ENCODE measurements at places on chromosomes 3 and 15.

GRCh38 chr3:17313746-17314145 lies 428.7 kb downstream of the TBC1D5 start:
- no peak for DNase-seq

DNA sequence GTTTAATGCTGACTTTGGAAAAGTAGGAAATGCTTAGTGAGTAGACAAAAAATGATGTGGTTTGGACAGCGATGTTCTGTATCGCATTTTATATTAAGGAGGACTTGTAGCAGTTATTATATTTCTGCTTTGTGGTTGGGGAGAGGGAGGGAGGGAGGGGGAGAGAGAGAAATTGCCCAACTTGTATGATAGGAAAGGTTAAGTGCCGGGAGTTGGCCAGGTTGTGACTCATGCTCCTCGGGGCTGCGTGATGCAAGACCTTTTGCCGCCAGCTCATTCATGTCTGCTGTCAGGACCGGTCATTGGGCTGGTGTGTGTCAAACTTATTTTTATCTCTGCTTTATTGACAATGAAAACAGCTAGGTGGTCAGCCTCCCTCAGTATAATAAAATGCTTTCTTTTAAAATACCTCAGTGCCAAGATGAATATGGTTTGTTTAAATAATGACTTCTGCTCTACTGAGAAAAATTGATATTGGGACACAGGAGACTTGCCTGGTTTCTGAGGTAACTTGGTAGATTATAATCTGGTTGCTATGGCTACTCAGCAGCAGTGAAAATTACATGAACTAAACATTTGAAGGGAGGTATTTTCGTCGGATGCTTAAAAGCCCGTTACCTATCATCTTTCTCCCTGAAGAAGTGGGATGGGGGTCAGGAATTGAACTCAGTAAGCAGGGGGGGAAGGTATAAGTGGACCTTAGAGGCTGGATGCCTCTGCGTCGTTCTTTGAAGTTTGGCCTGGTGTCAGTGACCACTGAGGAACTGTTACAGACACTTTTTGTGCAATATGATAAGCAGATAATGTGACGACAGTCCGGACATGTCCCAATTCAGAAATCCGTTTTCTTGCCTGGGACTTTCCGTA lies 90.7 kb downstream of the FNDC3B start:
- peak; percentile 100 for DNase-seq

- DNase-seq, result no peak
Measured at GRCh38 chr3:161640181-161640580, 143.6 kb downstream of the OTOL1 start.

DNA sequence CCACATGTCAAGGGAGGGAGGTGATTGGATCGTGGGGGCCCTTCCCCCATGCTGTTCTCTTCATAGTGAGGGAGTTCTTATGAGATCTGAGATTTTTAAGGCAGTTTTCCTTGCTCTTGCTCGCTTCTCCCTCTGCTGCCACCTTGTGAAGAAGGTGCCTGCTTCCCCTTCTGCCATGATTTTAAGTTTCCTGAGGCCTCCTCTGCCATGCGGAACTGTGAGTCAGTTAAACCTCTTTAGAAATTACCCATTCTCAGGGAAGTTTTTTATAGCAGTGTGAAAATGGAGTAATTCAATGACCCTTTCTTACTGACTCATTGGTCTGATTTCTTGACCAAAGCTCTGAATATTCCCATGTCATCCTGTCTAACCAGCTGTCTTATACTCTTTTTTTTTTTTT lies 484.4 kb upstream of the TPRG1 start:
- DNase-seq, result peak; percentile 49

DNA sequence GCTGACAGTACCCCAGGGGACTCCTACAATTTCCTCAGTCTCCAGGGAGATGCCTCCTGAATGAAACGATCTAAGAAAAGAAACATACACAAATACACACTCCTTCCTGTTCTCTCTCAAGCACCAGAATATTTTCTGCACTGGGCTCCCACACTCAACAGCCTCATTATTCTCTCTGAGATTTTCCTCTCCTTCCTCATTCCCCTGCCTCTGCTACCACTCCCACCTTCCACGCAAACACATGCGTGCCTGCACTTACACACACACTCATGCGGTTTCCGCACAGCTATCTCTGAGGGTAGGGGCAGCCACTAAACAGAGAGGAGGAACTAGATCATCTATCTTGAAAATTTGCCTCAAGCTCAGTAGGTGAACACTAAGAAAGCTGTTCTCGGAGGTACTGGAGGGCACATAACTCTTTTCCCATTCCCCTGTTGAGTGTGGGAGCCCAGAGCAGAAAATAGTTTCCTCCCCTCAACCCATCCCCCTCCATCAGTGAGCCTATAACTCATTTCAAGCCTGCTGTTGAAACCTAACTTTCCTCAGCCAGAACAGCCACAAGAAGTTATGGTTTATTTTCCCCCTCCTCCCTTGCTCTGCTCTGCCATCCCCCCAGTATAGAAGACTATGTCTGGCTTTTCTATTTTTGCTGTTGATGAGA lies 30.5 kb upstream of the TIPARP start:
- DNase-seq, result no peak

DNA sequence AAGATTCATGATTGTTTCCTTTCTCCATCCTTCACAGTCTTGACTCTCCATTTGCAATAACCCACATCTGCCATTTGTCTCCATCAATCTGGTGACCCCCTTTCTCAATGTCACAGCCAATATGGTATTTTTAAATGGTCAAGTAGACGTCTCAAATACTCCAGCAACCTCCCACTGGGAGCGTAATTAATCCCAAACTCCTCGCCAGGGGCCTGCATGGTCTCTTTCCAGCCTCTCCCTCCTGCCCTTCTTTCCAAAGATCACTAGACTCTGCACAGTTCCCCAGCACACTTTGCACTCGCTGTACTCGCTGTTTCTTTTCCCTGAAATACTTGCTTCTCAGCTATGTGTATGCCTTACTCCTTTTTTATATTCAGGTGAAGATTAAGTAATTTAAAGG lies 115.3 kb downstream of the PLCH1 start:
- DNase-seq, result no peak

DNA sequence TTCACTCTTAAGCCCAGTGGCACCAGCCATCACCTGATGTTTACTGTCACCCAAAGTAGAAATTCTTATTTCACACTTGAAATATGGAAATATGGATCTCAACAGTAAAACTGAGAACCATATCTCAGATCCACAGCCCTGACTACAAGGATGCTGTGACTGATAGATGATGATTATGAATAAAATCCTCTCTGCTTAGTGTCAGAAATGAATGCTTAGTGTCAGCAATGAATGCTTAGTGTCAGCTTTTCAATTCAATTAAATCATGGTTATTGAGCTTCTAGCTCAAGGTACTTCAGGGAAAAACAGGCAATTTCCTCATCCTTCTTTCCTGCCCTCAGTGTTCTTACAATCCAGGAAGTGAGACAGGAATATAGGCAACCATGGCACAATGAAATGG lies 392.3 kb downstream of the LSAMP start:
- no peak for DNase-seq

DNA sequence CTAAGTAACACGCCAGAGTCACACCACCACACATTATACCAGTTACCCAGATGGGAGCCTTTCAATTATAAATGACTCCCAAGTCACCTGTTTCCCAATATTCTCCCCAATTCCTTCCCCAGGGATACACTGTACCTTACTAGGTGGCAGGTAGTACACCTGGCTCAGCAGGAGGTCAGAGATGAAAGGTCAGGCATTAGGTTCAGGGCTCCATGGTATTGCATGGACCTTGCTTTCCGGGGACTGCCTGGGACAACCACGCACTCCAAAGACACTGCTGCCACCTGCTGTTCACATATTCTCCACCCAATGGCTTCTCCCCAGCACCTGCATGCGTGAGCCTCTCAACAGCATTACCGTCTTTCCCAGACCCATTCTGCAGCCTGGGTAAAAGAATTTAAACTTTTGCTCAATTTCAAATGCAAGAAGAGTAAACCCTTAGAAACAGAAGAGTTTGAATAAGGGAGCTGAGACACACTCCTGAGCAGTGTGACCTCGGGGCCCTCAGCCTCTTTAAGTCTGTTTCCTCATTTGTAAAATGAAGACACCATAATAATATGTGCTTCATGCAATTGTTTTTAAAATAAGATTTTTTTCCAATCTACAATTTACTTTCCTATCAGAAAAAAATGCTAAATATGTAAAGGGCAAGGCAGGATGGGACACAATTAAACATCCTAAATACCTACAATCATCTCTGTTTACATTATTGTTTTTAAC lies 28.0 kb upstream of the LACTB start:
- peak; percentile 83 for DNase-seq

GRCh38 chr15:74259292-74259648 lies 23.1 kb downstream of the CCDC33 start:
- no peak for DNase-seq

- no peak for DNase-seq
Measured at GRCh38 chr3:185060655-185061054, 92.2 kb downstream of the C3orf70 start.

GRCh38 chr15:87871731-87872320 lies 384.7 kb downstream of the NTRK3 start:
- peak; percentile 59 for DNase-seq

DNA sequence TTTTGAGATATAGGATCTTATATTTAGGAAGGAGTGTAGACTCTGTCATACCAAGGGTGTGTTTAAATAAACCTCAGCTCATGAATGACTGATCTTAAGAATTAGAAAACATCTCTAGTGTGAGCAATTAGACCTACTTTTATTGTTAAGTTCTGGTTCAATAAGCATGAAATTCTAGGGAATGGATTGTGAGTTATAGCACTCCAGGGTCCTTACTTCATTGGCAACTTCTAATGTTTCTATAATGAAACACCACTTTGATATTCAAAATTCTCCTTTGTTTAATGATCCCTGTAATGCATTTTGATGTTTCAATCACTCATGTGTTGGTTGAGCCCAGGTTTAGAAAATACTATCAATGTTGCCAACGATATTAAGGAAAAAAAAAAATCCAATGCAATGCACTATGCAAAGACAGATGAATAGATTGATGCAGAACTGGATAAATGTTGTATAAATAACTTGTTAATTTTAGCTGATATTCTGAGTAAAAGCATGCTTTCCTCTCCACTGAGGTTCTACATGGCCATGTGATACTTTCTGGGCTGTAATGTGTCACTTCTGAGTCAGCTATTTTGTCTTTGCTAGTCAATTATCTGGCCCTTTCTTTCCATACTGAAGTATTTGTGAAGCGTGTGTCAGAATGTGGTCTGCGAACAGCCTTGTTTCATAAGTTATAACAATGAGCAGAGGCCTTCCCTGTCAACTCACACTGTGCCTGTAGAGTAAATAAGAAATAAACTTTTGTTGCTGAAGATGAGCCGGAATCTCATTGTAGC lies 1035.9 kb downstream of the PLOD2 start:
- peak; percentile 13 for DNase-seq

DNA sequence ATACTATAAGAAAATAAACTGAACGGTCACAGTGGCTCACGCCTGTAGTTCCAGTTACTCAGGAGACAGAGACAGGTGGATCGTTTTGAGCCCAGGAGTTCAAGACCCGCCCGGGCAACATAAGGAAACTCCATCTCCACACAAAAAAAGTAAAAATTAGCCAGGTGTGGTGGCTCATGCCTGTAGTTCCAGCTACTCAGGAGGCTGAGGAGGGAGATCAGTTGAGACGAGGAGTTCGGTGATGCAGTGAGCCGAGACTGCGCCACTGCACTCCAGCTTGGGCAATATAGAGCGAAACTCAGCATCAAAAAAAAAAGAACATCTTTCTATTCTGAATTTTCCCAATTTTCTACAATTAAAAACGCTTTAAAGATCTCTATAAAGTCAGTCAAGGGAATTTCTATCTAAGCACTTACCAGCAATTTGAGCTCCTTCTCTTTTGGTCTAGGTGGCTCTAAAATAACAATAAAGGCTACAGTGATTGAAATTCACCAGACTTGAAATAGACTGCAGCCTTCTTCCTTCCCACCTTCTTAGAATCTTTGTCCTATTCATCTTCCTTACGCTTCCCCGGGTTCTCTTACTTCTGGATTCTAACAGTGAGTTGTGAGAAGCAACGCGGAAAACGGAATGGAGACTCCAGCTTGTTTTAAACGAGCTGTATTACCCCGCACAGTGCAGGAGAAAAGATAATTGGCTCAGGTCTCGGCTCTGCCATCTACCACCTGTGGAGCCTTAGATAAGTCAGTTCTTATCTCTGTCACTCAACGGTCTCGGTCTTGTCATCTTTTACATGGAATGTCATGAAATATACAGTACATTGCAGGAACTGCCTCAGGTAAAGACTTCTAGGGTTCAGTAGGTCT lies 812 bp upstream of the SEC62 start:
- DNase-seq, result no peak

Measured in fibroblast of the aortic adventitia (primary cell).